NCI-H69 (cell line): ENCODE measurements at places on chromosomes 16 and 17.

DNA sequence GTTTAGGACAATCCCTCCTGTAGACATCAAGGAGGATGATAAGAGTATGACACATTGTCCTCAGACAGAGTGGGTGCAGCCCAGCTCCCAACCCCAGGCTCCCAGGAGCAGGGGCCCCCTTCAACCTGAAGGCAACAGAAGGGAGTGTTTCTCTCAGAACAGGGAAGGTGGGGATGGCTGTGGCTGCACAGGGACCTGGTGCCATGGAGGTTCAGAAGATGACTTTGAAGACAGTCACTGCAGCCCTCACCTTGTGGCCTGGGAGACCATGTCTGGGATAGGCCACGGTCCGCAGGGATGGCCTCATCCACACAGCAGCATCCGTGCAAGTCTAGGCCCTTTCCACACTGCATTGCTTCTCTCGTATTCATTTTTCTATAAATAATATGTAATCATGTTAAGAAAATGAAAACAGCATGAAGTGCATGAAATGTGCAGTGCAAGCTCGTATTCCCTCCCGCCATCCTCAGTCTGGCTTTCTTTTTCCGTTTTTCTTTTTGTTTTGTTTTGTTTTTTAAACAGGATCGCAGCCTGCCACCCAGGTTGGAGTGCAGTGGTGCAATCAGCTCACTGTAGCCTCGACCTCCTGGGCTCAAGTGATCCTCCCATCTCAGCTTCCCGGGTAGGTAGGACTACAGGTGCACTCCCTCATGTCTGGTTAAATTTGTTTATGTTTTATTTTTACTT, 71.1 kb downstream of the METRNL start:
- no peak for DNase-seq

GRCh38 chr16:77868052-77868451, 79.7 kb downstream of the VAT1L start:
- DNase-seq: no peak

- peak; percentile 75 for DNase-seq
Measured at GRCh38 chr17:29085223-29085622, 42.3 kb downstream of the PIPOX start.

DNA sequence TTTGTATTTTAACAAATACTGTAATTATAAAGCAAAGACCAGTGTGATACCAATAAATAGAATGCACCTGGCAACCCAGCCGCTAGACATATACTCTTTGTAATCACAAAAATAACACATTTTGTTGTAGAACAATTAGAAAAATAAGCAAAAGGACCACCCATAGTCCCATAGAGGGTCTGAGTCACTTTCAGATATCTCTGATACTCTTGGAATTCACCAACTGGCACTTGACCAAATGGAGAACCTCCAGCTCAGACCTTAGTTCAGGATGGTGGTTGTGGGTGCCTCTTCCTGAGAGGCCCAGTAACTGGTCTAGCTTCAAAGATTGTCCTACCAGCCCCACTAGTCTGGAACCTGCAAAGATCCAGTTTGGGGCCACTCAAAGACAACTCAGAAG, 789 bp upstream of the TERF2 start:
- DNase-seq: no peak

GRCh38 chr17:81976332-81977210, 858 bp upstream of the ASPSCR1 start:
- DNase-seq: peak; percentile 72
